Stimulated activated CD4-positive, alpha-beta T cell treated with anti-CD3 and anti-CD28 coated beads, Interleukin-4, amount 100 ng/mL, for 48 hours (primary cell): ENCODE measurements at places on chromosomes 6 and 20.

GRCh38 chr6:108432143-108432542, 128.6 kb upstream of the FOXO3 start:
- DNase-seq, result no peak

GRCh38 chr6:149919834-149920225, 3.1 kb downstream of the RAET1G start:
- DNase-seq, result no peak

DNA sequence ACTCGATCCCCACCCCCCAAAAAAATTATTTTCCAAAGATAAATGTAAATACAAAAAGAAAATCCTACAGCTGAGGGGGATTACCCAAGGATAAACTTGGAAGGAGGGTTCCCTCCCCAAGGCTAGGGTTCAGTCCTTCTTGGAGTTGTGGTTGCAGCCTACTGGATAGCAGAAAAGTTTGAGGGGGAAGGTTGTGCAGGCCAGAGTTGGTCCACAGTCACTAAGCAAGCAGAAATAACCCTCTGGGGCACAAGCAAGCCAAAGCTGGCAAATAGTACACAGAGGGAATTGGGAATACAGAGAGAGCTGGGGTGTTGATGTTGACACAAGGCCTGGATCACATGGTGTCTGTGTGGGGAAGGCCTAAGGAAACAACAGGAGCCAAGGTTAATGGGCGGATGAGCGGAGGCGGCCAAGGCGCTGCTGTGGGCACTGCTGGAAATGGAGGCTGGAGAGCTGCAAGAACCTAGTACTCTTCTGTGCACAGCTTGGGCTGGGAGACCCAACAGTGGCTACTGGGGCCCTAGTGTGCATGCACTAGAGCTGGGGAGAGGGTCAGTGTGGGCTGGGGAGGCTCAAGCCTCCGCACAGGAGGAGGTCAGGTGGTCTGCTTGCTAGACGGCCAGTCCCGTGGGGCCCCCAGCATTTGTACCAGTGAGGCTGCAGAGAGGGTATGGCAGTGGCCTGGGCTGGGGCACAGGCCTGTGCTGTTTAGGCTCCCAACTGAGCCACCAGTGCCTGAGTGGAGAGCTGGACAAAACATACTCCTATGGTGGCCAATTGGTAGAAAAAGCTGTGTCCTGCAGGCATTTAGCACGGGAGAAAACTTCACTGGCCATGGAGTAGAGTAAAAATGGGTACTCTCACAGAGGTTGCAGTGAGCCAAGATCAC, 5.5 kb upstream of the SNRPB start:
- no peak for DNase-seq

GRCh38 chr6:14286634-14287428, 169.3 kb downstream of the CD83 start:
- no peak for DNase-seq
